ENCODE measurements at places on chromosomes 16 and 17.

- DNase-seq, result no peak
These were observed 5.9 kb downstream of the HPR start for GRCh38 chr16:72068930-72069329.

DNA sequence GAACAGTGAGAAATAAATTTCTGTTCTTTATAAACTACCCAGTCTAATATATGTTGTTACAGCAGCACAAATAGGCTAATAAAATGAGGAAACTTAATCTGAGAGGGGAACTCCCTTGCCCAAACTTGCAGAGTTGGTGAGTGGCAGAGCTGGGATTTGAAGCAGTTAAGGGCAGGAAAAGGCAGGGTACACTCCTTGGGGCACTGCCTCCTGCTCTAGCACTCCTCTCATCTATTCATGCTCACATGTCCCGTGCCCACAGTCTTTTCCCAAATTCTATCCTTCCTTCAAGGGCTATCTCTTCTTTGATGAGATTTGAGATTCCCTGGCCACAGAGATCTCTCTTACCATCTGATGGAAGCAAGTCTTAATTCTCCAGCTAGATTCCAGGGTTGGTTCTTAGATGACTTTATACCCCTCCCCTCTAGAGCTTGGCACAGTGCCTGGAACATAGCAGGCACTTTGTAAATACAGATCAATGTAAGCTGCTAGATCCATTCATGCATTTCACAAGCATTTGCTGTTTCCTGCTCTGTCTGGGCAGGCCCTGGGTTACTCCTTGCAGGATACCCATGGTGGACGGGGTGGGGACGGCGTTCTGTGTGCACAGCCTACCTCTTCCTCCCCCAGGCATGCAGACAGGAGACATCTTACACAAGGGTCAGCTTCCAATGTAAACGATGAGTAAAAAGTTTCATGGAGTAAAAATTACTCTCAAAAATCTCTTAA, 39.2 kb upstream of the ABCC12 start:
- DNase-seq, result no peak

DNA sequence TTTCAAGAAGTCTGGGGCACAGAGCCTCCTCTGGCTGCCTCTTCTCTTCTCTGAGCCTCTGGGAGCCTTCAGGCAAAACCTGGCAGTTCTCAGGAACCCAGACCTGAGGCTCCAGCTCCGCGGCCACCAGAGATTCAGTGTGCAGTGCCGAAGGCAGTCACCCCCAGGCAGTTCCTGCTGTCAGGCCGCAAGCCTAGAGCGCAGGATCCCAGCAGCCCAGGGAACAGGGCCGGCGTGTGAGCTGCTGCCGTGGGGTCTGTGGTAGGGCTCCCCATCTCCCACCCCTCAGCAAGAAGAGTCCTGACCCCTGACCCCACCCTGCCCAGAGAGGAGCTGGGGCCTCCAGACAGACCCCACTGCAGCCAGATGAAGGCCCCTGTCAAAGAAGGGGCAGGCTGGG, 78.2 kb downstream of the AMFR start:
- no peak for DNase-seq

GRCh38 chr17:27489045-27489715, 32.9 kb downstream of the KSR1 start:
- peak; percentile 51 for DNase-seq

DNA sequence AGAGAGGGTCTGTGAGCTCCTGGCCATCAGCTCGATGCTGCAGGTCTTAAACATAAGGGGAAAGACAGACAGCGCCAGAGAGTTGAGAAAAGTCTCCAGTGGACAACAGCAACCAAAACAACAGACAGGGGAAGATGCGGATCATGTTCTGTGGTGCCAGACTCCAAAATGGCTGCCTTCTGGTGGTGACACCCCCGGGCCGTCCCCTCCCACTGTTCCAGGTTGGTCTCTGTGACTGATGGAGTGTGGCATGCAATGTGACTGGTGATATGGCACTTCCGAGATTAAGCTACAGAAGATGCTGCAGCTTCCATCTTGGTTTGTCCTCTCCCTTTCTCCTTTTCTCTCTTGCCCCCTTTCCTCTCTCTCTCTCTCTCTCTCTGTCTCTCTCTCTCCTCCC, 40.4 kb upstream of the RBFOX3 start:
- DNase-seq, result no peak

Measured in GM04504 (cell line).